ENCODE measurements at places on chromosomes 11 and 22. TPM values are rescaled to one million over a fixed set of nuclear protein-coding genes. Genes with fewer than 3 reads are reported as not detected.

GRCh38 chr22:31987218-31987617 is 42.9 kb downstream of the YWHAH start:
- peak; percentile 40 for DNase-seq

Gene OR52H1
- total RNA-seq = not detected

GRCh38 chr22:50706481-50707125 is 31.4 kb upstream of the ACR start:
- DNase-seq = no peak

- DNase-seq = no peak
Measured at GRCh38 chr11:9858822-9859221, 194.9 kb downstream of the SWAP70 start.

DNA sequence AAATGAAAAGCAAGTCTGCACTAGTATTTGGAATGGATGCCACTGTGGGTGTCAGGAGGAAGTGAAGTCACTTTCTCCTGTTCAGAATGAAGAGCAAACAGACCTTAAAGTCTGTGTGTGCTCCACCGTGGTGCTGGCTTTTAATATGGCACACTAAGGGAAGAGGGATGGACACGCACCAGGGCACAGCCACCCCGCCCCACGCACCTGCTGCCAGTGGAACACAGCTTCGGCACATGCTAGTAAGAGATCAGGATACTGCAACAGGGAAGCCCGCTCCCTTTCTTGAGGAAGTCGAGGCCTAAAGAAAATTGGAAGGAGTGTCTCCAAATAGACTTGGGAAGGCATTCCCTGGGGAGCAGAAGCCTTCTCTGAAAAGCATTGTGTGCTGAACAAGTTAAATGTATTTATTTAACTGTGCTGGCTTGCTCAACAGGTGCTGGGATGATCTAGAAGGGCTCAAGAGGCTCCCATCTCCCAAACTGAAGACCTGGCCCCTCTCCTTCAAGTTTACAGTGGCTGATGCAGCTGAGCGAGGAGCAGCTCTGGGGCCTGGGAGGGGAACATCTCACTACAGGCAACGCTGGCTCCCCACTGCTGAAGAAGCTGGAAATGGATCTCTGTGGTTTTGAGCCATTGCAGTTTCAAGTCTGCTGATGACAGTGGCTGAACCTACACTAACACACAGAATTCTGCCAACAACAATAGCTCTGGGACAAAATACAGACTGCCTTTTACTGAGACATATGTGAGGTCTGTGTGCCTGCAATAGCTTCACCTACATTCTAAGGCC is 504.6 kb upstream of the B3GAT1 start:
- DNase-seq = no peak

- DNase-seq = no peak
Measured at GRCh38 chr22:40997520-40997919, 46.3 kb downstream of the RBX1 start.

Measured in lower leg skin (tissue), 4 donors.